NT2/D1 (cell line): ENCODE measurements at places on chromosomes 2 and 18.

DNA sequence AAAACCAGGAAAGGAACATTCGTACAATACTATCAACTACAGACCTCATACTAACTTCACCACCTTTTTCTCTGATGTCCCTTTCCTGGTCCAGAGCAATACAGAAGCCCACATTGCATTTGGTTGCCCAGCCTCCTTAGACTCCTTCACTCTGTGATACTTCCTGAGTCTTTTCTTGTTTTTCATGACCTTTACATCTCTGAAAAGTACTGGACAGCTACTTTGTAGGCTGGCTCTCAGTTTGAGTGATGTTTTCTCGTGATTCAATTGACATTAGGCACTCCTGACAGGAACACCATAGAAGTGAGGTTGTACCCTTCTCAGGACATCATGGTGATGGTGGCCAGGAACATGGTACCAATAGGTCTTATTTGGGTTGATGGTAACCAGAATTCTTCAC lies 185.9 kb upstream of the SLC39A10 start:
- no peak for DNase-seq

DNA sequence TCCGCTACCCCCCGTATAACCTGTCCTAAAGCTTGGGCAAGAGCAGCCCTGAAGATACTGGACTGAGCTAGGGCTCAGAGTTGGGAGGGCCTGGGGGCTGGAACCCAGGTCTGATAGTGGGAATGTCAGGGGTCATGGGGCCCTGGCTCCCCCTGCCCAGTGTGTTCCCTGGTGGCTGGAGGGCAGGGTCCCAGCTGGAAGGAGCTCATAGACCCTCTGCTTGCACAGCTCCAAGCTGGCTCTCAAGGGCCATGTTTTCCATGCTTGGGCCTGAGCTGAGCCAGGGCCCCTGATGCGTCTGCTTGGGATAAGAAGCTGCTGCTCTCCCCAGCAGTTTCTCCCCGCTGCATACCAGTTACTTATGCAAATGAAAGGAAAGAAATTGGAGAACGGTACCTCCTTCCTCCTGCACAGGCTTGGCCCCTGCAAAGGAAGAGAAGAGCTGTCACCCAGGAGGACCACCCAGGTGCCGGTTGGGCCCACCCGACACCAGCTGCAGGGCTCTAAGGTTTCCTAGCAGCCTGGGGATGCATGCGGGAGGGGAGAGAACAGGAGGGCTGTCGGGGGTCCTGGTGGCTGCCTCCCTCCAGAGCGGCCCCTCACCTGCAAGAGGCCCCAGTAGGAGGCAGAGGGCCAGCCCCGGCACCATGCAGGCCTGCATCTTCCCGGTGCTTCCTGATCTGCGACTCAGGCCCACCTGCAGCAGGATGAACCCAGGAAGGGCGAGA lies 628 bp downstream of the OTOS start:
- DNase-seq = peak; percentile 61

DNA sequence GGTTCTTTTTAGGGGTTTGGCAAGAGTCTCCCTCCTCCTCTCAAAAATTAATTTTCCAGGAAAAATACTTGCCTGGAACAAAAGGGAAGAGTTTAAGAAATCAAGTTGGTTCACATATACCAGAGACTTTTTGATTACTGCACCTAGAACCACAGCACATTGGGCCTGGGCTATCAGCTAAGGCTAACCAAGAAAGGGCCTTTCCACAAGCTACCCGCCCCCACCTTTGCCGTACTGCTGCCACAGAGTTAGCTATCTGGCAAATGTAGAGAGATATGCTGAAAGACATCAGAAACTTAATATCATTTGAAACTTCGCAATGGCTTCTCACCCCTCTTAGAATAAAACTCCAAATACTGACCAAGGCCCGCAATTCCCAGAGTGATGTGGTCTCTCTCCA lies 76.9 kb downstream of the AAK1 start:
- no peak for DNase-seq

- no peak for DNase-seq
Measured at GRCh38 chr2:128421861-128422311, 103.2 kb upstream of the HS6ST1 start.

DNA sequence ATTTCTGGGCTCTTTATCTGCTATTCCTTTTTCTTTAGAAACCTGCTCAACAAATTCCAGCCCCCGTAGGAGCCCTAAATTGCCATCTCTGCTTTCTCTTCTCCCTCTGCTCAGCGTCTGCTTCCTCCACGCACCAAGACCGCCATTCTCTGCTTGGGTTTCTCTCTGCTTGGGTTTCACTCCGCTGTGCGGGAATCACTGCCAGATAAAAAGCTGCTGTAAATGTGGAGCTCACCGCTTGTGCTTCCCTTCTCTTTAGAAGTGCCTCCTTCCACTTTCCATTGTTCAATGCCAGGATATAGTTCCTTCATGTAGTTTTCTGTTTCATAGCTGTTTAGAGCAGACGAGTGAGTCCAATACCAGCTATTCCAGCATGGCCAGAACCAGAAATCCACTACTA lies 45.9 kb downstream of the TMEM237 start:
- DNase-seq = no peak

- no peak for DNase-seq
Measured at GRCh38 chr2:108607706-108608301, 73.5 kb downstream of the LIMS1 start.
